ENCODE measurements at places on chromosomes 3 and 15. TPM values are rescaled to one million over a fixed set of nuclear protein-coding genes. Genes with fewer than 3 reads are reported as not detected.

DNA sequence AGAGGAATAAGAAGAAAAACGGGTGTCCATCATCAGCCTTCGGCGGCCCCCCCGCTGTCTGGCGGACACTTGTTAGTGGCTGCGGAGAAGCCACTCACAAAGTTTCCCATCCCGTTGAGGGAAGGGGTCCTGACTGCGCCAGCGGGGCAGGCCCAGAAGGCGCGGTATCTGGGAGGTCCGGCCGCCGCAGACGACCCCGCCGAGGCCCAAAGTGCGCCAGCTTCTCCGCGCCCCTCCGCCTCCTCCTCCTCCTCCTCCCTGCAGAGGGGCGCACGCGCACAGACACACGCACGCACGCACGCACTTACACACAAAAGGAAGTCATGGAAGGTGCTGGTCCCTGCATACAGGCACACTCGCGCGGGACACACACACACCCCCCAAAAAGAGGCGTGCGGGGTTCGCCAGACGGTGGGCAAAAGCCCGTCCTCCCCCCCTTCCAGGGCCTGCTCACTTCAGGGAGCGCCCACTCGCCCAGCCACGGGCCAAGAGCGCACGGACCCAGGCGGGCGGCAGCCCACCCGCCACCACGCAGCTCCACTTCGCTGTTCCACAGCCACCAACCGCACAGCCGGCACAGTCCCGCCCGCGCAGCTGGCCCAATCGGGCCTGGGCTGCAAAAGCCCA is 18.0 kb downstream of the ZNF148 start:
- H3K27ac ChIP-seq: peak overlapping the region; percentile 49
- H3K4me1 ChIP-seq: peaks cover 79% of the 10 kb centered on the region
- H3K27me3 ChIP-seq: no peaks in the 10 kb centered on the region
- no peaks in the 10 kb centered on the region for H3K36me3 ChIP-seq

DNA sequence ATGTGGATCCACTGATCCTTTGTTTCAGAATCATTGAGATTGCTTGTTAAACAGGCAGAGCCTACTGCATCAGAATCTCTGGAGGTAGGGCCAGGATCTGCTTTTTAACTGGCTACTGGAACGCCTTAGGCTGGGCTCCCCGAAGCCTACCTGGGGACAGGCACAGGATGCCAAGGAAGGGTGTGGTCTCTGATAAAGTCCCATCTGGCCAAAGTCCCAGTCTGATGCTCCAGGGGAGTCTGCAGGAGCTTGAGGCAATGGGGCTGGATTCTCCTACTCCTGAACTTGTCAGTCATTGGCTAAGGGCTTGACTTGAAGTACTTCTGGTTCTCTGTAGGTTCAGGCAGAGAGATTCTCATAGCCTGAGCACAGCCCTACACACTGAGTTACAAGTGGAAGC is 22.4 kb upstream of the CCK start:
- no peak overlapping the region for H3K27ac ChIP-seq
- H3K4me3 ChIP-seq: no peak overlapping the region
- no peaks in the 10 kb centered on the region for H3K27me3 ChIP-seq
- H3K36me3 ChIP-seq: no peaks in the 10 kb centered on the region
- H3K4me1 ChIP-seq: no peaks in the 10 kb centered on the region

GRCh38 chr15:63388511-63388910 is 6.9 kb upstream of the CA12 start:
- H3K36me3 ChIP-seq: no peaks in the 10 kb centered on the region

The CCDC13 gene
- polyA plus RNA-seq: 2.9 TPM

- no peaks in the 10 kb centered on the region for H3K4me1 ChIP-seq
- H3K27me3 ChIP-seq: no peaks in the 10 kb centered on the region
- peak; percentile 57 for DNase-seq
- no peaks in the 10 kb centered on the region for H3K36me3 ChIP-seq
- H3K4me3 ChIP-seq: no peak overlapping the region
These were observed 69.6 kb downstream of the ASB7 start for GRCh38 chr15:100671858-100672543.

- no peak for DNase-seq
- no peak overlapping the region for H3K4me3 ChIP-seq
- H3K36me3 ChIP-seq: no peaks in the 10 kb centered on the region
- no peak overlapping the region for H3K27ac ChIP-seq
- no peaks in the 10 kb centered on the region for H3K27me3 ChIP-seq
These were observed 321.2 kb downstream of the RBMS3 start for GRCh38 chr3:29601861-29602585.

GRCh38 chr15:42919799-42920518 is 619 bp downstream of the TTBK2 start:
- peaks cover 32% of the 10 kb centered on the region for H3K4me1 ChIP-seq
- no peaks in the 10 kb centered on the region for H3K36me3 ChIP-seq
- DNase-seq: peak; percentile 78
- H3K27ac ChIP-seq: peak overlapping the region; percentile 95
- H3K27me3 ChIP-seq: no peaks in the 10 kb centered on the region

DNA sequence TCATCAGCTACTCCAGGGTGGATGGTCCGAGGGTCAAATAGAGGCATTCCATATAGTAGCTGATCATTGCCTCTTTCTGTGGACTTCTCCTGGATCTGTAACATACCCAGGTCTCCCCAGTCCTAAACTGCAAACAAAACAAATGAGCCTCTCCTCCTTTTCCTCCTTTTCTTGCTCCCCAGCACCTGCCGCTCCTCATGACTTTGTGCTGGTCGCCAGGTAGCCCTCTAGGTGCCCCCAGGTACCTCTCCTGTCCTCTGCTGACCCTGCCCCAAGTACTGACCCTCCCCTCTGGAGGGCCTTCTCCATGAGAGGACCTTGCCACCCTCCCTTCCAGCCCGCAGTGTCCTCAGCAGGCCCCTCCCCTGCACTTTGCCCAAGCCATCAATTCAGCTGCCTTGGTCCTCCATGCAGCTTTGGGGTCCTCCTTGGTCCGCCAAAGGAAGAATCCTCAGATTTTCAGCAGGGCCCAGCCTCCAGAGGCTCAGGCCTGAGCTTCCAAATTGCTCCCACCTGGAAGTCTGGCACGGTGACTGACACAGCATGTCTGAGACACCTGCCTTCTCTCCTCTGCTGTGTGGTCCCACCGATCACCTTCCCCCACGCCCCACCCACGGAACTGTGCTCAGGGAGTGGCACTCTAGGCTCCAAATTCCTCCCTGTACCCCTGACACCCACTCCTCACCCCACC is 111.0 kb downstream of the LRRK1 start:
- no peaks in the 10 kb centered on the region for H3K36me3 ChIP-seq
- no peaks in the 10 kb centered on the region for H3K4me1 ChIP-seq
- H3K4me3 ChIP-seq: no peak overlapping the region
- no peak overlapping the region for H3K27ac ChIP-seq
- no peaks in the 10 kb centered on the region for H3K27me3 ChIP-seq

DNA sequence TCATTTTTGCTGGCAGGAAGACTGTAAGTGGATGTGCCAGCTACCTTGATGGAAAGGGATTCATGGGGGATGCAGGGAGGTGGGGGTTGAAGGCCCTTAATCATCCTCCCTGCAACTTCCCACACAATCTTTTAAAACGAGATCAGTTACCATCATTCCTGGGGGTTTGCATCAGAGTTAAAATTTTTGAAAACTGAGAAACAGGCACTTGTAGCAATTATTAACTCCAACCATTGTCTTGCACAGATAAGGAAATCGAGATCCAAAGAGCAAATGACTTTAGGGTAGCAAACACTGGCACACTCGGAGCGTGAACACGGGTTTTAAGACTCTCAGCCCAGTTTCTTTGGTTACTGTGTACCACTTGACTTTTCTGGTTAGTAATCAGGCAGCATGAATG is 41.9 kb downstream of the GPD1L start:
- H3K4me1 ChIP-seq: peaks cover 10% of the 10 kb centered on the region
- peaks cover 72% of the 10 kb centered on the region for H3K36me3 ChIP-seq
- H3K27me3 ChIP-seq: no peaks in the 10 kb centered on the region
- DNase-seq: no peak
- no peak overlapping the region for H3K27ac ChIP-seq

DNA sequence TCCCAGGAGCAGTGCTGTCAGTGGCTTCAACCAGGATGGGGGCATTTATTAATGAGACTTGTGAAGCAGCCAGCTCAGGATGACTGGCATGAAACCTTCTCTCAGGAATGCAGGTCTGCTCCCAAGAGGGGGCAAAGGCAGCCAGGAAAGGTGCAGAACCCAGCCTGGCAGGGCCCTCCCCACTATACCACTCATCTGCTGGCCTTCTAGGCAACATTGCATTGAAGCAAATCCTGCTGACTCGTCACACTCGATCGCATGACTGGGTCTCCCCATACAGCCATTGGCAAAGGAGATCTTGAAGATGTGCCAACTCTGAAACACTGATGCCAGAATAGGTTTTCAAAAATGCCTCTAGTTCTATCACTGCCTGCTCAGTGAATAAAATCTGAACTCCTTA is 65.7 kb upstream of the CMTM7 start:
- no peak for DNase-seq
- H3K4me1 ChIP-seq: no peaks in the 10 kb centered on the region
- H3K27ac ChIP-seq: no peak overlapping the region
- no peaks in the 10 kb centered on the region for H3K36me3 ChIP-seq

GRCh38 chr3:124588794-124589193 is 141.5 kb upstream of the UMPS start:
- no peak for DNase-seq
- H3K27me3 ChIP-seq: no peaks in the 10 kb centered on the region
- peaks cover 82% of the 10 kb centered on the region for H3K4me1 ChIP-seq
- no peak overlapping the region for H3K27ac ChIP-seq
- no peak overlapping the region for H3K4me3 ChIP-seq

GRCh38 chr15:83200162-83200561 is 7.5 kb downstream of the HDGFL3 start:
- DNase-seq: no peak
- no peak overlapping the region for H3K4me3 ChIP-seq
- H3K27ac ChIP-seq: no peak overlapping the region
- no peaks in the 10 kb centered on the region for H3K36me3 ChIP-seq
- H3K4me1 ChIP-seq: peaks cover 21% of the 10 kb centered on the region
- H3K27me3 ChIP-seq: no peaks in the 10 kb centered on the region

- peaks cover 47% of the 10 kb centered on the region for H3K36me3 ChIP-seq
- no peak for DNase-seq
- H3K4me3 ChIP-seq: no peak overlapping the region
- H3K27me3 ChIP-seq: no peaks in the 10 kb centered on the region
These were observed 5.6 kb downstream of the SLC25A38 start for GRCh38 chr3:39388741-39389248.

DNA sequence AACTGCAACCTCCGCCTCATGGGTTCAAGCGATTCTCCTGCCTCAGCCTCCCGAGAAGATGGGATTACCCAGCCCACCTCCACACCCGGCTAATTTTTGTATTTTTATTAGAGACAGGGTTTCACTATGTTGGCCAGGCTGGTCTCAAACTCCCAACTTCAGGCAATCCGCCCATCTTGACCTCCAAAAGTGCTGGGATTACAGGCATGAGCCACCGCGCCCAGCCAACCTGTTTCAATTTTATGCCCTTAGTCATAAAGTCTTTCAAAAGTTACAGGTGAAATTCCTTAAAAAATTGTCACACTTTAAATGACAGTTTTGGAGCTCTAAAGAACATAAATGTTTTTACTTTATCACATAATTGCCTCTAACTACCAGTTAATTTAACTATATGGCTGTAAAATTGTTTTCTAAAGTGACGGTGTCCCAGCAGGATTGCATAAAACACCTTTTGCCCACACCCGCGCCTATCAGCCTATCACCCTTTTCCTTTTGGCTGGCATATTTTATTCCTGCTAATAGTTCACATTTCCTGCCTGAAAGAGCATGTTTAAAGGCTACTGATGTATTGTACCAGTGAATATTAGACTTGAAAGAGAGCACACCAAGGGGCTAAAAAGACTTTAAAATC is 164.2 kb upstream of the SEMA6D start:
- no peaks in the 10 kb centered on the region for H3K27me3 ChIP-seq
- no peak overlapping the region for H3K27ac ChIP-seq
- no peak overlapping the region for H3K4me3 ChIP-seq

Measured in stomach (tissue), 19 donors.